ENCODE measurements at places on chromosomes 4 and X. TPM values are rescaled to one million over a fixed set of nuclear protein-coding genes. Genes with fewer than 3 reads are reported as not detected.

CT45A5 gene
- total RNA-seq, result not detected

FGB gene
- 0.38 TPM for total RNA-seq

SPACA5 gene
- not detected for total RNA-seq

FSTL5 gene
- total RNA-seq, result not detected

GAGE13 gene
- total RNA-seq, result not detected

HSFX2 gene
- 0.76 TPM for total RNA-seq

BTC gene
- total RNA-seq, result 8.1 TPM

TKTL2 gene
- 0.15 TPM for total RNA-seq

TMEM165 gene
- total RNA-seq, result 89.0 TPM

CT55 gene
- total RNA-seq, result not detected

TMPRSS11A gene
- not detected for total RNA-seq

FAM47A gene
- total RNA-seq, result not detected

CCDC158 gene
- not detected for total RNA-seq

MUC7 gene
- not detected for total RNA-seq

DNA sequence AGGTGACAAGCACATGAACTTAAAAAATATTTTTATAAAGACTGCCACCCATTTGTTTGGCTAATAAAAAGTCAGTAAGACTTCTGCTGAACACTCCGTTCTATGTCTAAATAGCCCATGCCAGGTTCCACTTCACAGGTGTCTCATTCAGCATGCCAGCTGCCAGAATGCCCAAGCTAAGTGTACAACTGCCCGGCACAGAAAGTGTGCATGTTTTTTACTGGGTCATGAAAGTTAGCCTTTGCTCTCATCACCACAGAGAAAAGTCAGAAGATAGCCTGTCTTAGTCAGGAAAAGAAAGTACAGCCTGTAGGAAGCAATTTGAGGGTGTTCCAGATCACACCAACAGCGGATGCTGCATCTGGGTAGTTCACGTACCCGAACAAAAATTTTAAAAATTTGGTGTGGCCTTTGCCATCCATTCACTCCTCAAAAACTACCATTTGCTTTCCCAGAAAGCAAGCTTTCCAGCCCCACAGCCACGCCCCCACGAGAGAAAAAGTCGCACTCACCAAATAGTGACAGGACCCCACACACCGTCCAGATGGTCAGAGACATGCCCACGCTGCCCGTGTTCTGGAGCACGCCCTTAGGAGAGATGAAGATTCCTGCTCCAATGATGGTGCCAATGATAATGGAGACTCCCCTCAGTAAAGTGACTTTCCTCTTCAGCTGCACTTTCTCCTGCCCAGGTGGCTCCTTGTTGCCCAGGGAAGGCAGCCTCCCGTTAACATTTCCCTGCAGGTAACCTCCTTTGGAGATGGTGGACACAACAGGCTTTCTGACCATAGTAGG lies 671 bp downstream of the SLC7A11 start:
- peak; percentile 38 for DNase-seq

- no peak for DNase-seq
These were observed 4.4 kb upstream of the APLN start for GRCh38 chrX:129659141-129659540.

DNA sequence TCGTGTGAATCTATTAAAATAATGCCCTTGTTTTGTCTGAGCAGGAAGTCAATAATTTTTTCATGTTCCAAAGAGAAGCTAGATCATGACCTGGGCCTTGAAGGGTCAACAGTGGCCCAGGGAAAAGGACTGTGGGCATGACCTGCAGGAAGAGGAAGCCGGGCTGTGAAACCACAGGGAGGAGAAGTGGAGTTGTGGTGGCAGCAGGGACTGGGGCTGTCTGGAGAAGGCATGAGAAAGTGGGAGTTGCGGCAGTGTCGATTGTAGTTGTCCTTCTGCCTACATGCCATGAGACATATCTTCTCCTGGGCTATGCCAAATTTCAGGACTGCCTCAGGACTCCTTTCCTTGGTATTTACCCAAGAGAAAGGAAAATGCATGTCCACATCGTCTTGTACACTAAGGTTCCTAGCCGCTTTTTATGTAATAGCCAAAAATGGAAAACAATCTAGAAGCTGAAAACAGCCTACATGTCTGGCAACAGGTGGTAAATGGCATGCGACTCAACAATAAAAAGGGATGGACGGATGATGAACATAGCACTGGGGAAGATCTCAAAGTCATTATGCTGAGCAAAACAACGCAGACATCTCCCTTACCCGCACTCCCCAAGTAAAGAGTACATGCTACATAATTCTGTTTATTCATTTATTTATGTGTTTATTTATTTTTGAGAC lies 13.6 kb upstream of the PTTG2 start:
- no peak for DNase-seq

- DNase-seq, result no peak
These were observed 200.2 kb downstream of the DKK2 start for GRCh38 chr4:106835919-106836318.

GRCh38 chr4:181690498-181690897 lies 552.7 kb upstream of the TENM3 start:
- DNase-seq, result no peak

DNA sequence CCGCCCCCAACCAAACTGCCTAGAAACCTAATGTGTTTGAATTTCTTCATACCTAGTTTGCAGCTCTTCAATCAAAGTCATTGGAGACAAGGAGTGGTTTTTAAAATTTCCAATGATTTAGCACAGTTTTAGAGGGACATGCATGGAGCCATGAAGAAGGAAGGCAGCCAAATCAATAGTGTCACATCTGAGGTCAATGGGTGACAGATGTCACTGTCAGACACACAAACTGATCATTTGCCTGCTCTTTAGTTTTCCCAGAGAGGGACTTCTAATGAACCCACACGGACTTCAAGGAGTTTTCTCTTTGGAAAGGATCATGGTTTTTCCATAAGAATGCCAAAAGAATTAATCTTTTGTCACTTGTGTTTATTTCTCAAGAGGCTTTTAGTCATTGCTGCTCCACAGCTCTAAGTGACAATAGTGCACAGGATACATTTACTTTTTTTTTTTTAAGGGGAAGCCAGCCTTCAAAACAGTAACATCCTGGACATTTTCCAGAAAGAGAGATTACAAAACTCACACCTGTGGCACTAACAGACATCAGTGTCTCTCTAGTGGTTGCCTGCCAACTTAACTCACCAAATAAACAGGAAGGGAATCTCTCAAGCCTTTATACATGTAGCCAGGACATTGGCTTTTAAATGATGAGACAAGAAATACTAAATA lies 251.1 kb upstream of the DIAPH2 start:
- DNase-seq, result no peak

GRCh38 chr4:19544446-19545125 lies 707.1 kb upstream of the SLIT2 start:
- no peak for DNase-seq

DNA sequence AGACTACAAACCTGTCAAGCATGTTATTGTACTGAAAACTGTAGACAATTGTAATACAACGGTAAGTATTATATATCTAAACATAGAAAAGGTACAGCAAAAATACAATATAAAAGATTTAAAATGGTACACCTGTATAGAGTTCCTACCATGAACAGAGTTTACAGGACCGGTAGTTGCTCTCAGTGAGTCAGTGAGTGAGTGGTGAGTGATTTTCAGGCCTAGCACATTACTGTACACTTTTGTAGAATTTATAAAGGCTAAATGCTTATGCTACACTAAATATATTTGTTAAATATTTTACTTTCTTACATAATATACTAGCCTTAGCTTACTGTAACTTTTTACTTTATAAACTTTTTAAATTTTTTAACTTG lies 37.4 kb downstream of the PDGFC start:
- DNase-seq, result no peak

DNA sequence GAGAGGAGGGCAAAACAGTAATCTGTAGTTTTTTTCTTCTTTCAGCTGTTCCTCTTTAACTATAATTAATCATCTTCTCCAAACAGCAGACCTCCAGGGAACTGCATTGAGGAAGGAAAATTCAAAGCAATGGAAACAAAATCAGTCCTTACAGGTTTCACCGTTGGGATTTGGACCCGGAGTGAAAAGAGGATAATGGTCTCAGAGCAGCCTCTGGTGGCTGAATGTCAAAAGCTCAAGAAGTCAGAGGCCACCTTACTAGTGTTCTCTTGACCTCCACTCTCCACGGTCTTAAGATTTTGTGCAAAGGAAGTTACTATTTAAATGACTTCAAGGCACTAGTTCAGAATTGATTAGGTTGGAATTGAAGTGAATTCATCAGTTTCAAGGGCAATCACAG lies 16.0 kb upstream of the MID1 start:
- DNase-seq, result peak; percentile 56

GRCh38 chr4:122890147-122890795 lies 32.1 kb downstream of the NUDT6 start:
- DNase-seq, result no peak

- no peak for DNase-seq
These were observed 77.9 kb downstream of the MTMR1 start for GRCh38 chrX:150771116-150771515.

DNA sequence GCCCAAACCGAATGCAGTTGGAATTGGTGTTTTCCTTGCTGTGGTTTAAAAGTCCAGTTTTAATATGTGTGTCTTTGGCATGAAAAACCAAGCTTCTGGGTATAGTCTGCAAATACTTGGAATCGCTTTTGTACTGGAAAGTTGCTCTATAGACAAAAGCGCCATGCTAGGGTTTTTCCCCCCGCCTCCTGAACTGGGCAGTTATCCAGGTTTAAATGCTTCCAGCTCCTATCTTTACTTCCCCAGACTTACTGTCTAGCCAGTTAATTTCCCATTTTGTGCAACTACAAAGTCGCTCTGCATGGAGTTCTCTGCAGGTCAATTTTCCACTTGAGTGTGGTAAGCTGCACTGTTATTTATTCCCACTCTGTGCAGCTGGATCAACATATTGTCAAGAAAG lies 2.7 kb downstream of the RASL11B start:
- DNase-seq, result no peak

DNA sequence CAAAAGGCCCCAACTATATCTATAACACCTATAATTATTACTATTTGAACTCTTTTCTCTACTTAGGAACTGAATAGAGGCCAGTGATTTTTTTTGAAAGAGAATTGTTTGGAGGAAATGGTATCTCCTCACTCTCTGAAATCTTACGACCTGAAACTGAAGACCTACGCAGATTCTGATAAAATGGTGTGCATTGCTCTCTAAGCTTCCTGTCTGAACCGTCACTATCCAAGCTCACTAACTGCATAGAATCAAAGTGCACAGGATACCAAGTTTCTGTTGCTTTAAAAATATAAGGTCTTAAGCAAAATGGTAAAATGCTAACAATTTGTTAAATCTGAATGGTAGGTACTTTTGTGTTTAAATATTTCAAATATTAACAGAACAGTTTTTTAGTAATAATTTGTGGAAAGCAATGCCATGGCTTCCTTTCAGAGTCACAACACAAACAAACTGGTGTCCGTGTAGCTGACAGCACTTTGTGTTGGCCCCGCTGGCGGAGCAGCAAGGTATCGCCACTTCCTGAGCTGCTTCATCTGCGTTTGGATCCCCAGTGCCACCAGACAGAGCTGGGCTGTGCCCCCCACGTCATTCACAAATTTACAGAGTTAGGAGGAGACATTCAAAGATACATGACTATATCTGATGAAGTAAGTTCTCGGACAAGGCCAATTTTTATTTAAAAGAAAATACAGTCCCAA lies 313.9 kb downstream of the FBXW7 start:
- DNase-seq, result no peak

DNA sequence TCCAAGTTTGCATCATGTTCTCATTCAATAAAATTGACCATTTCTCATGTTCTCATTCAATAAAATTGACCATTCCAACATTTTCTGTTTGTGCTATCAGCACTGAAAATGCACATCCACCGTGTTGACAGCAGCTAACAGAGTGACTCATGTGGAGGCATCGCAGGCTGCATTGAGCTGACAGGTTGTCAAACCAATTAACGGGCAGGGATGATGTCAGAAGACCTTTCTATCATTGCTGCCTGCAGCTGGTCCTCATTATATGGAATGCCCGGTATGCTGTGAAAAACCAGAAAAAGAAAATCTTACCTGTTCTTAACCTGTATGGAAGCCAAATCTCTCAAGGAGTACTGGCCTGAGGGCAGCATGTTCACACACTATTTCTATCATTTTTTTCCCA lies 202.0 kb downstream of the SMIM20 start:
- no peak for DNase-seq

DNA sequence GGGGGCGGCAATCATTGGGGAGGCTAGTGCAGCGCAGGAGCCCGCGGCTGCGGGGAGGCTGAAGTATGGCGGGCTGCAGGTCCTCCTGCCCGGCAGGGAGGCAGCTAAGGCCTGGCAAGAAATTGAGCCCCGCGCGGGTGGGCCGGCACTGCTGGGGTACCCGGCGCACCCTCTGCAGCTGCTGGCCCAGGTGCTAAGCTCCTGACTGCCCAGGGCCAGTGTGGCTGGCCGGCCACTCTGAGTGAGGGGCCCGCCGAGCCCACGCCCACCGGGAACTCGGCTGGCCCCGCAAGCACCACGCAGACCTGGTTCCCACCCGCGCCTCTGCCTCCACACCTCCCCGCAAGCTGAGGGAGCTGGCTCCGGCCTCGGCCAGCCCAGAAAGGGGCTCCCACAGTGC lies 94.9 kb downstream of the SLC39A8 start:
- no peak for DNase-seq

DNA sequence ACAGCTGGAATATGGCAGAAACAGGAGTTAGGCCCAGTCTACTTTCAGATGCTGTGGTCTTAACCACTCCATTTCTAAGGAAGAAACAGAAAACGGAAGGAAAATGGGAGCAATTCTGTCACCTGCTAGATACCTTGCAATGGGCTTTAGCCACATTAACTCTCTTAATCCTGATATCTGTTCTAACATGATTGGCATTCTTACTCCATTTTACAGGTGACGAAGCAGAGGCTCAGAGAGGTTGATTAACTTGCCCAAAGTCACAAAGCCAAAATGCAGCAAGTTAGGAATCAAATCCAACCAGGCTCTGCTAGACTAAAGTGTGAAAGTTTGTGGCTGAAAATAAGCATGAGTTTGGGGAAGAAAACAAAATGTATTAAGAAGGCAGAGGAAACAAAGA lies 196.9 kb downstream of the MAML3 start:
- DNase-seq, result no peak

- no peak for DNase-seq
These were observed 254.0 kb upstream of the PITX2 start for GRCh38 chr4:110876866-110877265.

DNA sequence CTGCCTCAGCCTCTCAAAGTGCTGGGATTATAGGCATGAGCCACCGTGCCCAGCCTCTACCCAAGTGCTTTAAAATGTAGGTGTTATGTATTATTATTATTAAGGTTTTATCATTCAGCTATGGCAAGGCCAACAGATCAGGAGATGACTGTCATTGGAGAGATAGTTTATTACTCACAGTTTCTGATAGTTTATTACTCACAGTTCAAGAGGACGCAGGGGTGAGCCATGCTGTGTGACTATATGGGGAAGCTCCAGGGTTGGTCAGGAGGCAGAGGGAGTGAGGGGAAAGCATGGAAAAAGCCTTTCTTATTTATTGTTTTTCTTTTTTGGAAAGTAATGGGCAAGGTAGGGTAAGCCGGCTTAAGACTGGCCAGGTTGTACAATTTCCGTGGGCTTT lies 25.4 kb upstream of the ARSD start:
- no peak for DNase-seq

GRCh38 chrX:25650216-25650820 lies 487.8 kb upstream of the MAGEB18 start:
- DNase-seq, result no peak

GRCh38 chrX:98897191-98897590 lies 1512.9 kb downstream of the PCDH19 start:
- DNase-seq, result no peak

- no peak for DNase-seq
These were observed 72.4 kb downstream of the CCNG2 start for GRCh38 chr4:77229433-77229832.
